Stimulated activated CD8-positive, alpha-beta memory T cell treated with anti-CD3 and anti-CD28 coated beads, Interleukin-12 subunit alpha, Interleukin-12 subunit beta, amount 100 ng/mL, for 4 hours (primary cell): ENCODE measurements at places on chromosomes 1 and 21.
A peak's percentile ranks its signal among the peaks of the same experiment; 100 is the strongest.

- no peak for DNase-seq
These were observed 64.3 kb upstream of the TRABD2B start for GRCh38 chr1:48061162-48062136.

GRCh38 chr1:2523891-2524609, 2.3 kb downstream of the PANK4 start:
- no peak for DNase-seq

DNA sequence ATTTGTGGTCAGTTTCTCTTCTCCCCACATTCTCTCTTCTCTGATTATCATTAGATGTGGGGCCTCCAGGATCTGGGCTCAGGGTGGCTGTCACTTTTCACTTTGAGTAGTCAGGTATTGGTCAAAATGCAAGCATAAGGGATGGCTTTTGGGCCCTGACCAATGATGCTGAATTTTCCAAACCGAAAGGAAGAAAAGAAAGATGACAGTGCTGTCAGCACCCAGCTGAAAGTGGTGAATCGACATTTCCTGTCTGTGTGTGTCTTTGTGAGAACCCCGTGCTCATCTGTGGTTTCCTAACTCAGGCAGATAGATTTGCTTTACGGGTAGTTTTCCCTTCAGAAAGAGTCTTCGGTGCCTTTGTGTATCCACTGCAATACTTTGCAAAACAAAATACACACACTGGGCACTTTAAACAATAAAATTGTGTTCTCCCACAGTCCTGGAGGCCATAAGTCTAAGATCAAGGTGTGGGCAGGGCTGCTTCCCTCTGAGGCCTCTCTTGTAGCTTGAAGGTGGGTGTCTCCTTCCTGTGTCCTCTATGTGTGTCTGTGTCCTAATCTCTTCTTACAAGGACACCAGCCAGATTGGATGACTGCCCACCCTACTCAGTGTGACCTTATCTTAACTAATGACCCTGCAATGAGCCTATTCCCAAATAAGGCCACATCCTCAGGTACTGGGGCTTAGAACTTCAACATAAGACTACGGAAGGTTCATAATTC, 274.8 kb upstream of the AJAP1 start:
- DNase-seq, result no peak

GRCh38 chr1:108209456-108210108, 9.4 kb upstream of the SLC25A24 start:
- no peak for DNase-seq

DNA sequence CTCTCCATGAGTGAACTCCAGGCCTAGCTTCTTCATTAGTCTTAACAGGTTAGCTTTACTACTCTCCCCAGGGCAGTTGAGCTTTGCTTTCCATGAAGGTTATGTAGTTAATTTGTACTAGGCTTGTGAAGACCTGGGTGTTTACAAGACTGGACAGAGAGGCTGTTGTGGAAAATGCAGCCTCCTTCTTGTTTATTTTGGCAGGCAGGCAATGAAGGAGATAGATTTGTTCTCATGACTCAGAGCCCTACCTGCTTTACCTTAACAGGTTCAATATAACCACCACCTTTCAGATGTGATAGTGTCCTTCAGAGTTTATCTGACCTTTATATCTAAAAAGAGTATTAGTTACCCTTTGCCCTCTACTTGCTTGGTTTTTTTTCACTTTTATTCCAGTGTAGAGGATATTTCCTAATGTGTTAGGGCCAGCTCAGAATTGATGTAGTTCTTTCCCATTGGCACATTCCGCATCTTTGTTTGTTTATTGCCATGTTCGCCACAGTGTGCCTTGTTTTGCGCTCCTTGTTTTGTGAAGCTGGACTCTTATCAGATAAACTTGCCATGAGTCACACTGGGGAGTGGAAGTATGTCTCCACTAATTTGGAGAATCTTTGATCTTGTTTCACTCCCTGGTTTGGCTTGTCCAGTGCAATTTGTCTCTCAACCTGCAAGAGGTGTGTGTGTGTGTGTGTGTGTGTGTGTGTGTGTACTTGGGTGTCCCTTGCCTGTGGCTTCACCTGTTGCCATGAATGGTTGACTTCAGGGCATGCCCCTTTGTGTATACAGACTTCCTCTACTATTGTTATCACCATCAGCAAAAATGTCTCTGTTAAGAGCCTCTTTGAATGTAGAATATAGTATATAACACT, 87.4 kb upstream of the MACF1 start:
- no peak for DNase-seq

GRCh38 chr1:113106910-113107309, 33.9 kb downstream of the LRIG2 start:
- DNase-seq, result no peak

- no peak for DNase-seq
These were observed 83.8 kb downstream of the HSF2BP start for GRCh38 chr21:43575473-43575844.

DNA sequence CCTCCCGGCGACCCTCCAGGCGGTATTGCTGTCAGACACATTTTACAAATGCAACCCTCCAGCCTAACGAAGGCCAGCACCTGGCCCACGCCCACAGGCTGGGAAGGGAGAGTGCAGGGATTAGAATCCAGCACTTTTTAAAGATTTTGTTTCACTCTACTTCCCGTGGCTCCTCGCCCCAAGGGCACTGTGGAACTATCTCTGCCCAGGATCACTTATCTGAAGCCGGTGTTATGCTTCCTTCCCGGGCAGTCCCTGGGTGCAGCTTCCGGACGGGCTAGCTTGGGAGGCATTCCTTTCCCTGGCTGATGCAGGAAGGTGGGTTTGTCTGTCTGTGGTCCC, 35.8 kb downstream of the CCN1 start:
- no peak for DNase-seq

- no peak for DNase-seq
These were observed 8.3 kb upstream of the TINAGL1 start for GRCh38 chr1:31567956-31568570.

GRCh38 chr1:3469849-3470649, 15.6 kb downstream of the ARHGEF16 start:
- DNase-seq, result no peak

DNA sequence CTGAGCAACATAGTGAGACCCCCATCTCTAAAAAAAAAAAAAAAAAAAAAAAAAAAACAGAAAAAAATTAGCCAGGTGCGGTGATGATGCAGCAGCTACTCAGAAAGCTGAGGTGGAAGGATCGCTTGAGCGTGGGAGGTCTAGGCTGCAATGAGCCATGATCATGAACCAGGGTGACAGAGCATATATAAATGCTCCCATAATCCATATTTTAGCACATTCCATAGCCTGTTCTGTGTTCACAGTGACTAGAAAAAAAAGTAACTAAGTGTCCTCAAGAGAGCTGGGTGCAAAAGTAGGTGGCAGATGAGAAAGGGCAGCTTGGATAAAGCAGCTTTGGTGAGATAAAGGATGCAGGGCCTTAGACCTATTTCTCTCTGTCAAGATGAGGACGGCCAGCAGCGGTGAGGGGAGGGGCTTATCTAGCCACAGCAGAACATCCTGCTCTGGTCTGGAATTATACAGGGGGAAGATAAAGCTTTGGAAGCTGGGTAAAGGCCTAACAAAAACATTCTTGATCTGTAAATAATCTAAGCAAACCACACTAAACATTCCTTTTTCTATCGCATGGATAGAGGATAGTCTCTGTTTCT, 205.3 kb downstream of the DAB1 start:
- DNase-seq, result no peak

GRCh38 chr1:47184090-47184821, 5.6 kb downstream of the PDZK1IP1 start:
- no peak for DNase-seq

- no peak for DNase-seq
These were observed 38.2 kb downstream of the H3-3A start for GRCh38 chr1:226100436-226101391.

DNA sequence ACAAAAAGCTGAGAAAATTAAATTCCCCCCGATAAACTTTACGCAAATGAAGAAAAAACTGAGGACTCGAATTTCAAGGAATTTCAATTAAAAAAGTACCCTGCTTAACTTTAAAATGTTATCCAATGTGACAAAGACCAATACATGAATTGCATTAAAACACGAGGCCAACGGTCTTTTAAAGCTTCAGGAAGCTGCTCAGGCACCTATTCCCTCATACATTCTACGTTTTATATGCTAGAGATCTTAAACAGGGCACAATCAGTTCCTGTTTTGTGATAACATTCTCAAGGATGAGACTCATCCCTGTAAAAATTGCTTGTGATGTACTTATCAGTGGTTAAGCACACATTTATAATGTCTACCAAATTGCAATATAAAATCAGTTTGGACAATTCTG, 3.0 kb downstream of the YOD1 start:
- no peak for DNase-seq

GRCh38 chr1:42831273-42831672, 14.1 kb upstream of the SVBP start:
- DNase-seq, result no peak

DNA sequence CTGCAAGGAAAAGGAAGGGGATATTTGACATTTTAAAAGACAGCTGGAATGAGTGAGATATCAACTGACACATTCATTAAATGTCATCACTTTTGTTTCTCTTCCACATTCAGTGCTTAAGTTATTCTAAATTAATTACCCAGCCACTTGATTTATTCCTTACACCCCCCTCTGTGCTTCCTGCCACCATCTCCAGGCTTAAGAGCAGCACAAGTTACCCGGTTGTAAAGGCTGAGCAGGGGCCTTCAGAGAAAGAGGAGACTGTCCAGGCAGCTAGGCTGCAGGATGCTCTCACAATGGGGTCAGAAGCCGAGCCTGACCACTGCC, 71.4 kb downstream of the SYT6 start:
- DNase-seq, result no peak

GRCh38 chr1:147700042-147701006, 30.0 kb upstream of the ACP6 start:
- peak; percentile 23 for DNase-seq

DNA sequence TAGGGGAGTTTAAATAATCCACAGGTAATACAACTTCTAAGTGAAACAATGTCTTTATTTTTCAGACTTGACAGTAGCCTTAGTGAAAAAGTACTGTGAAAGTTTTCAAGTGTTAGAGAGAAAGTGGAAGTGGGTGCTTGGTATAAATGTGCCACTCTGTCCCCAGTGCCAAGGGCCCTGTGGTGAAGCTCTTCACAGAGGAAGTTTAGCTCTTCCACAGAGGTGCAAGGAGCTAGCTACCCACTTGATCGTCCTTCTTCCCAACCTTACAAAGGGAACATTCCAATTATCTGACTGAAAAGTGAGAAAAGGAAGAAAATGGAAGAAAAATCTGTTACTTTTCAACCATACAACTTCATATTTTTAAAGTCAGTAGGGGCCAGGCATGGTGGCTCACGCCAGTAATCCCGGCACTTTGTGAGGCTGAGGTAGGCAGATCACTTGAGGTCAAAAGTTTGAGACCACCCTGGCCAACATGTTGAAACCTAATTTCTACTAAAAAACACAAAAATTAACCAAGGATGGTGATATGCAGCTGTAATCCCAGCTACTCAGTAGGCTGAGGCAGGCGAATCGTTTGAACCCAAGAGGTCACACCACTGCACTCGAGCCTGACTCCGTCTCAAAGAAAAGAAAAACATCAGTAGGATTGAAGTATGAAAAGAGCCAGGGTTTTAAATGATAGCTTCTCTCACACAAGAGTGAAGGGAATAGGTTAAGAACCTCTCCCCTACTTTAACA, 41.0 kb upstream of the PTPRC start:
- no peak for DNase-seq

DNA sequence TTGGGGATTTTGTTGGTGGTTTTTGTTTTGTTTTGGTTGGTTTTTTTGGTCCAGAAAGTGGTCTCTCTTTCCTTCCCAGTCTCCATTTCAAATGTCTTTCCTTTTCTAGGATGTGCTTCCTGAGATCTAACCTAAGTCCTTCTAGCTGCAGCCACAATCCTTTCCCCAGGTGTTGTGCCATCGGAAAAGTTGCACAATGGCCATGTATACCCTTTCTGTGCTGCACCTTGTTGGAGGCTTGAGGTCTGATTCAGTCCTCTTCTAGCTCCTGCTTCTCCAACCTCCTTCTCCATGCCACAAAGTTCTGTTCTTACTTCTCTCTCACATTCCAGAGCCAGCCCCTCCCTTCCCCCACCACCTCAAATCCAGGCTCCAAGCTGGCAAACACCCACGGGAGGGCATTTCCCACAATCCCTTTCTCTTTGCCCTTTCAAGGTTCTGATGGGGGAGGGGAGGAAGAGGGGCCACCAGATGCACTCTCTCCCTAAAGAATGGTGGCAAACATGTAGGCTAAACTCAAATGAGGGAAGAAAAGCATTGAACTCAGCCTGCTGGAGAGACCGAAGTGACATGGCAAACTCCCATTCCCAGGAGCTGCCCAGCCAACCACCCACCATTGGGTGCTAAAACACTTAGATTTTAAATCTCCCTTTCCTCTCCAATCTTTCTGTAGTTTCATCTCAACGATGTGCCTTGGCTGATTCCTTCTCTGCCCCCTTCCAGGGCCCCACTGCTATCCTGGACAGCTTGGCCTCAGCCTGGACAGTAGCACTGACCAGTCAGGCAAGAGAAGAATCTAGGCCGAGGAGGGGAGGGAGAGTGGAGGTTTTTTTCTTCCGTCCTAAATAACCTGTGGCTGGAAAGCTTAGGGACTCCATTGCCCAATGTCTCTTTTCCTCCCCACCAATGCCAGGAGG, 2.9 kb downstream of the KCNJ10 start:
- DNase-seq, result no peak

DNA sequence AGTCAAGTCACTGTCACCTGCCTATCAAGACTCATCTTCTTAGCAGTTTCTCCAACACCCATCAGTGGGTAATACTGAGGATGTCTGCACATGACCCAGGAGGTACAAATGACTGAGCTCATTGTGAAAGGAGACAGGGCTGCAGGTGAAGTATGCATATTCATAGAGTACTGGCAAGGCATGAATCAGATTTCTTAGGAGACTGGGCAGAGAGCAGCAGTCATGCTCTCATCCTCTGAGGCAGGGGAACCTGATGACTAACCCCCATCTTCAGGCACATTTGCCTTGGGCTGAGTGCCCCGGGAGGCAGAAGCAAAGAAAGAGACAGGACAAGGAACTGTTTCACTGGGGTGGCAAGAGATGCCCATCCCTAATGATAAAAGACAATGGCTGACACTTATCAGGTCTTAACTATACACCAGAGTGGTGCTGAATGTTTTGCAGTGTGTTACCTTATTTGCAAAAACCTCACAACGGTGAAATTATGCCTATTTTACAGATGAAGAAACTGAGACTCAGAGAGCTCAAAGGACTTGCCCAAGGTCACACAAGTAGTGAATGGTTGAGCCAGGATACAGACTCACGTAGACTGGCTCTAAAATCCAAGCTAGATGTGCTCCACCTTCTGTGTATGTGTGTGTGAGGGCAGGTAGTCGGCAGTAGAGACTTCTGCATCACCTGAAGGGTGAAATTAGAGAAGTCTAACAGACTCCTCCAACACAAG, 9.2 kb upstream of the GRHL3 start:
- DNase-seq, result no peak

DNA sequence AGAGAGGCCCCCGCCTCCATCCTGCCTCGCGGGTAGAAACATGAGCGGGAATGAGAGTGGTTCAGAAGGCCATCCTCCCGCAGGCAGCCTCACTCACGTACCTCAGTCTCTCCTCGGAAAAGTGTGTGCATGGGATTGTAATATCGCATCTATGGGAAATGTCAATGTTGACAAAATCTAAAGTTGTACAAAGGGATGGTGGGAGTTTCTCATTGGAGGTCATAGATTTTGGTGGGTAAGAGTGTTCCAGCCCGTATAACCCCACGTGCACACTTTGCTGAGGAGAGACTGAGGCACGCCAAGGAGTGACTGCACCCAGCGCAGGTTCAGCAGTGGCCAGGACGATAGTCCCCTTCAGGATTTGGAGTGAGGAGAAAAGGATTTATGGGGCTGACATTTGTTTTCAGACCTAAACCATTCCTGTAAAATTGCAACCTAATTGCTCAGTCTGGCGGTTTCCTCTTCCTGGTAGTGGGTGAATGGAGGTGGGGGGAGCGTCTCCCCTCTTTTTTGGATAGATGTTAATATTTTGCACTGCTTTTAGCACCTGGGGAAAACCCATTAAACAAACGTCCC, 59.6 kb downstream of the GALNT2 start:
- DNase-seq, result no peak
